NCI-H510A treated with DMSO at 0.1 percent for 48 hours (cell line): ENCODE measurements at places on chromosomes 2 and 18.

DNA sequence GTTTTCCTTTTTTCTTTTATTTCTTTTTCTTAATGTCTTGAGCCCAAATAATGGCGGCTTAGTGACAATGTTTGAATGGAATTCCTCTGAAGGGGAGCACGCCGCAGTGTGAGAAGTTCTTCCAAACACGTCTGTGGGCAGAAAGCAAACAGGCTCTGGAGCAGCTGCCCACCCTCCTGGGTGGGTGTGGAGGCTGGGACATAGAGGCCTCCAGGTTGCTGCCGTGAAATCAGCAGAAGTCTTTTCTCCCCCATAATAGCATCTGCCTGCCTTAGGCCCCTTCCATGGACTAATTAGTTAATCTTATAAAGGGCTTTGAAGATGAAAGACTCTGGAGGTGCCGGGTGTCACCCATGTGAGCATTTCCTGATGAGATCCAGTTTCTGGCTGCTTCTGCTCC is 213.9 kb downstream of the SH3RF3 start:
- DNase-seq = no peak

GRCh38 chr2:159564081-159564480 is 52.3 kb downstream of the BAZ2B start:
- DNase-seq = no peak

DNA sequence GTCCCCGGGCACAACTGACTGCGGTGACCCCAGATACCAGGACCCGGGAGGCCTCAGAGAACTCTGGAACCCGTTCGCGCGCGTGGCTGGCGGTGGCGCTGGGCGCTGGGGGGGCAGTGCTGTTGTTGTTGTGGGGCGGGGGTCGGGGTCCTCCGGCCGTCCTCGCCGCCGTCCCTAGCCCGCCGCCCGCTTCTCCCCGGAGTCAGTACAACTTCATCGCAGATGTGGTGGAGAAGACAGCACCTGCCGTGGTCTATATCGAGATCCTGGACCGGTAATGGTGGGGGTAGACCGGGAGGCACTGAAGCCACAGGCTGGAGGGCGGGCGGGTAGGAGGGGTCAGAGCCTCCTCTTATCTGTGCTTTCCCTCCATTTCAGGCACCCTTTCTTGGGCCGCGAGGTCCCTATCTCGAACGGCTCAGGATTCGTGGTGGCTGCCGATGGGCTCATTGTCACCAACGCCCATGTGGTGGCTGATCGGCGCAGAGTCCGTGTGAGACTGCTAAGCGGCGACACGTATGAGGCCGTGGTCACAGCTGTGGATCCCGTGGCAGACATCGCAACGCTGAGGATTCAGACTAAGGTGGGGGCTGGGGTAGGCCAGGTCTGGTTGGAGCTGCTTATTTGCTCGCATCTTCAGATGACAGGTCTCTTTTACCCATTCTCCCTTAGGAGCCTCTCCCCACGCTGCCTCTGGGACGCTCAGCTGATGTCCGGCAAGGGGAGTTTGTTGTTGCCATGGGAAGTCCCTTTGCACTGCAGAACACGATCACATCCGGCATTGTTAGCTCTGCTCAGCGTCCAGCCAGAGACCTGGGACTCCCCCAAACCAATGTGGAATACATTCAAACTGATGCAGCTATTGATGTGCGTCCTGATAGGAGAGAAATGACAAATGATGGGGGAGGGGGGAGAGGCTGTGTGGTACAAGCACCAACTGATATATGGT is 780 bp downstream of the HTRA2 start:
- peak; percentile 40 for DNase-seq

DNA sequence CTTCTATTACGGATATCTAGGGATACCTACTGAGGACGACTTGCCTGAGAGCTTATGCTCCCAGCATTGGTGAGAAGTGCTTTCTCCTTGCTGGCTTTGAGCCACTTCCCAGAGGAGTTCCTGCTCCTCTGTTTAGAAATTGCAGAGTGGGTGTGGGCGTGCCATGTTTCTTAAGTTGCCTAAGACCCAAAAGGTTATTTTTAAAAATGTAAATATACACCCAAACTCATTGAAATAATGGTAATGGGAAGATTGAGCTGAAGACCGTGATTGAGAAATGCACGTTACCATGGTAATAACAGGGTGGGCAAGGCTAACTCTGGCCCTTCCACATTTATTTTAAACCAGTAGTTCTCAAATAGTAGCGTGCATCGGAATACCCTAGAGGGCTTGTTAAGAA is 17.2 kb upstream of the TMEM200C start:
- no peak for DNase-seq

GRCh38 chr2:60992985-60993392 is 24.5 kb upstream of the PEX13 start:
- DNase-seq = no peak

GRCh38 chr2:45988879-45989278 is 308.3 kb upstream of the EPAS1 start:
- DNase-seq = peak; percentile 53

- DNase-seq = no peak
These were observed 68.9 kb upstream of the NCK2 start for GRCh38 chr2:105675841-105676240.

- DNase-seq = no peak
These were observed 2.4 kb downstream of the EFHD1 start for GRCh38 chr2:232635820-232636219.

GRCh38 chr2:162041485-162041884 is 32.5 kb downstream of the DPP4 start:
- DNase-seq = no peak

- DNase-seq = no peak
These were observed 154.4 kb upstream of the EPAS1 start for GRCh38 chr2:46142546-46143428.

DNA sequence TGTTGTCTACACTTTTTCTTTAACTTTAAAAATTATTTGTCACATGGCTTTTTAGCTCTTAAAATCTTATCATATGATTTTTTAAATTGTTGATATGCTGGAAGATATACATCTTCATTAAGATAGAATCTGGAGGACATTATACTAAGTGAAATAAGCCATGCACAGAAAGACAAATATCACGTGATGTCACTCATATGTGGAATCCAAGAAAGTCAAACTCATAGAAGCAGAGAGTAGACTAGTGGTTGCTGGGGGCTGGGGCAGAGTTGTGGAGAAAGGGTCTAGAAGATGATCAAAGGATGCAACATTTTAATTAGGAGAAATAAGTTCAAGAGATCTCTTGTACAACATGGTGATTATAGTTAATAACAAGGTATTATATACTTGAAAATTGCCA is 280.9 kb downstream of the GULP1 start:
- DNase-seq = no peak

DNA sequence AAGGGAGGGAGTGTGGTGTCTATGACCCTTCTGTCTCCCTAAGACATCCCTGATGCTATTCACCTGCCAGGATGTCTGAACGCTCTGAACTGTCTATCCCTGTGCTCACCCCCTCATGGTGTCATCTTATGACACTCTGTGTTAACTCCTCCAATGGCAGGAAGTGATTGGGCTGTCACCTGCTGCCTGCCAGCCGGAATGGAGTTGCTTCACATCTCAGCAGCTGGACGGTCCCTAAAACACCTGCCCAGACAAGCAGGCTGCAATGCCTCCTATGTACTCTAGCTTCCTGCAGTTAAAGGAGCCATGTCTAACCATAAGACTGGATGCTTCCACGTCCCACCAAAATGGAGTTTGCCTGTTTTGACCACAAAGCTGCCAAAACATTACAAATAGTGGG is 99.9 kb downstream of the CPO start:
- peak; percentile 78 for DNase-seq

GRCh38 chr2:145404690-145405089 is 884.8 kb upstream of the ZEB2 start:
- no peak for DNase-seq

GRCh38 chr2:149076863-149077412 is 38.4 kb downstream of the LYPD6B start:
- DNase-seq = no peak

GRCh38 chr2:20666304-20667150 is at the start of gene GDF7:
GDF7 (plus strand) TSS chr2:20667144; CDS start chr2:20667240, 96 bp downstream.
- no peak for DNase-seq

- no peak for DNase-seq
These were observed 21.1 kb upstream of the NOSTRIN start for GRCh38 chr2:168781191-168781817.

DNA sequence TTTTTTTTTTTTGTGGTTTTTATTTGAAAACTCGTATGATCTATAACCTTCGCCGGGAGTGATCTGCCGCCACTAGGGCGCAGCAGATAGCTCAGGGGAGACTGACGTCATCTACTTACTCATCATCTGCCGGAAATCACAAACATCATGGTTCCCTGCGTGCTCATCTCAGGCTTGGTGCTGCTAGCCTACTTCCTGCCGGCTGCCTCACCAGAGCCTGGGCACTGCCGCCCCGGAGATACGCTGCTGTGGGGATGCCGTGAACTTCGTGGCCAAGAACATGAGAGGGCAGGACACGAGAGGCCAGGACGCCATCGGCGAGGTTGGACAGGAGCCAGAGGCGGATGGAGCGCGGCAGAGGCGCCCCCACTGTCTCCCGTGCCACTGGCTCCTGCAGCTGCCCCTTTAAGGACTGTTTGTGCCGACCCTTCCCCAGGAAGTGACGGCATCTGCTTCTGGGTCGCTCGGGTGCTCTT is 68.8 kb downstream of the DOK6 start:
- no peak for DNase-seq

DNA sequence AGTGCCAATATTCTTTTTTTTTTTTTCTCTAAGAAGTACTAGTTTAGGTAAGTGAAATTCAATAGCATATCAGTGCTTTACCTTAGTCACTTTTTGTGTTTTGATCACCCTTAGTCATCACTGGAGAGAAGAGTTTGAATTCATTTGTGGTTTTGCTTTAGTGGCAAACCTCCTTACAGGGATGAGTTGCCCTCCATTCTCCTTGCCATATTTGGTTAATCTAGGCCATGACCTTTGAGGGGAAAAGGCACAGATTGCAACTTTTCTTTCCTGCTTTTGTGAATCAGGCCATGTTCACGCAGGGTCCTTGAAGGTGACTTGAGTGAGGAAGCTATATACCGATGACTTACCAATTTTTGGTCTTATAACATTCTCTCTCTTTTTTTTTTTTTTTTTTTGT is 34.4 kb downstream of the PLEKHA3 start:
- DNase-seq = no peak
